Thymus (tissue), 14 donors: ENCODE measurements at places on chromosomes 13 and 19. TPM values are rescaled to one million over a fixed set of nuclear protein-coding genes. Genes with fewer than 3 reads are reported as not detected.

GRCh38 chr13:29737061-29737460, 113.4 kb downstream of the UBL3 start:
- no peak for DNase-seq

Gene RHPN2
- 5.1 TPM for total RNA-seq

GRCh38 chr13:99803141-99803540, 168.4 kb downstream of the ZIC5 start:
- no peak for DNase-seq

Gene ZNF230
- total RNA-seq, result 4.9 TPM

Gene ZNF98
- total RNA-seq, result 0.24 TPM

Gene PGLYRP1
- 4.3 TPM for total RNA-seq

Gene MEIS3
- total RNA-seq, result 1.7 TPM

GRCh38 chr13:31092646-31093045, 69.1 kb downstream of the HSPH1 start:
- DNase-seq, result no peak

- DNase-seq, result no peak
Measured at GRCh38 chr19:35251456-35251855, 2.7 kb downstream of the LSR start.

- no peak for DNase-seq
Measured at GRCh38 chr13:52461265-52461664, 6.0 kb downstream of the CKAP2 start.

- no peak for DNase-seq
Measured at GRCh38 chr19:2469102-2469914, 6.6 kb upstream of the GADD45B start.

GRCh38 chr19:55554741-55555152, 9.4 kb upstream of the SBK3 start:
- DNase-seq, result no peak

Gene ZNF667
- total RNA-seq, result 3.8 TPM

Gene SLC6A16
- 0.76 TPM for total RNA-seq

Gene OR10H4
- not detected for total RNA-seq

GRCh38 chr19:6421075-6422014, 3.3 kb downstream of the KHSRP start:
- DNase-seq, result no peak

- DNase-seq, result no peak
Measured at GRCh38 chr19:19600793-19601330, 17.6 kb downstream of the PBX4 start.

Gene SYNE4
- total RNA-seq, result 3.1 TPM
